GM04503 (cell line): ENCODE measurements at places on chromosomes 4 and X.

DNA sequence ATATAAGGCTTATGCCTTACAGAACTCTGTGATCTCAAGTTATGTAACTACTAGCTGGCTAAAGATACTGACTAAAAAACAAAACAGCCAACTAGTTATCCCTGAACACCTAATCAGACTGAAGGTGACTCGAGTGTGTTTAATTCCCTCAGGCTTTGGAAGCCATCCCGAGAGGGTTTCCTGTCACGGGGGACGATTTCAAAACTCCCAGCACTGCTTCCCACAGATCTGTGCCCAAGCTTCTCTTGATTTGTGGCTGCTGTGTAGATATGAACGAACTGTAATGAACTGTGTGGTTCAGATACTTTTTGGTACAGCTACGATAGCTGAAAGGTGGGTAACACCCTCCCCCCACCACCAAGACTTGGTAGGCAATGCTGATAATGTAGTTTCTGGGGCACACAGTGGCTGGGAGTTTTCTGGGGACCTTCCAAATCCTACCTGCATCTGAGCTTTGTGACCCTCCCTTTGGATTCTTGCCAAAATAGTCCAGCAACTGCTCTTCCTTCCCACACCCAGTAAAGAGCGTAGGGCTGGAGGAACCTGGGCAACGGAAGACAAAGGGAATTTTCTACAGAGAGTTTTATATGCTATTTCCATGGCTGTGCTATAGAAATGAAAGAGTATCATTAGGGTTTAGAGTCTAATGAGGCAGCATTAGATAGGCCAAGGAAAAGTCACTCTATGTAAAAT, 148.8 kb downstream of the MGST2 start:
- no peak for DNase-seq

DNA sequence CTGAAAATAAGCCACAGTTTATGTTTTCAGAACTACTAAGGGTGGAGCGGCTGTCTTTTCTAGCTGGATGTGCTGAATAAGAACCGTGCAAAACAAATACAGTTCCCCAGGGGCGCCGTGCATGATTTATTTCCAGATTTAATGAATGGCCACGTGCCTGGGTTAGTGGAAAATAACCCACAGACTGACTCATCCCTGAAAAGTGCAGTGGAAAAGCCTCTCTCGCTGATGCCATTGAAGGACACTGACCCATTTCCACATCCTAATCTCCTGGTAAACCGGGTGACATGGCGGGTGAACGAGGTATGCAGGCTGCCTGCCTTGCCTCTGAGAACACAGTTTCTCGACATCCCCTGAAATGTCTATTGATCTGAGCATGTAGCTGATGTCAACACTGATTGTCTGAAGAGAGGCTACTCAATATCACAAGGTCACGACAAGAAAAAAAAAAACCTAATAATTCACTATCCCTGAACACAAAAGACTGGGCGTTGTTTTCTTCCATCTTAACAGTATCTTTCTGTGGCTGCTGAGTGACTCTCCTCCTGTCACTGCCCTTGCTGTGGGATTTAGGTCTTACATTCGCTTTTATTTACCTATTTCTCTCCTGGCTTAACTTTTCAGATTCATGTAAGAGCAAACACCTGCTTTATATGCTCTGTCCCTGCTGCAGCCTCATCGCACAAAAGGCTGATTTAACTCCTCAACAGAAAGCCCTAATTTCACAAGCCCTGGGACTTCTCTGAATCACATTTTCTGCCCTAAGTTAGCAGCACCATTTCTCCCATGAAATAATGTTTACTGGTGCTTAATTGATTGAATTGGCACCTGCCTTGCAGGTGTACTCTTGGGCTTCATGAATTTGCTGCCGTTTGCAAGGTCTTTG, 76.9 kb upstream of the SCOC start:
- DNase-seq = peak; percentile 95

DNA sequence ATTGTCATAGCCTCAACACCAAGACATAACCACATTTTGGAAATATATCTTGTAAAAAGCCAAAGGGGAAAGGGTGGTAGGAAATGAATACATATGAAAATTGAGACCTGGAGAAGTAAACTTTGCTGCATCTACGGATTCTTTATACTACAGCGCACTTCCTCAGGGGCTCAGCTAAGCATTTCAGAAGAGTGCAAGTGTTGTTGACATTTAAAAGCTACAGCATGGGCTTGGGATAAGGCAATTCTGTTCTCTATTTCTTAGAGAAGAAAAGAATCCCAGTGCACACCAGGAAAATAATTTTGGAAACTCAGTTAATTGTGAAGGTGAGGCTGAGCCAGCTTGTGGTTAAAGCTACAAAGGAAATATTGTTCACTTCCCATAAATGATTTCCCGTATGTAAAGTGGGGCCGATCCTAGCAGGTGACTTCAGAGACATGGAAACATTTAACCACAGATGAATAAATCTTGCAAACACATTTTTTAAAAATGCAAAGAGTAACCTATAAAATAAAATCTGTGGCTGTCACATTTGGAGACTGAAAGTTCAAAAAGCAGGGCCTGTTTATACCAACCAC, 12.6 kb upstream of the GBA3 start:
- no peak for DNase-seq

GRCh38 chr4:138112389-138112788, 129.8 kb downstream of the SLC7A11 start:
- no peak for DNase-seq

GRCh38 chr4:153765894-153766293, 6.1 kb upstream of the RNF175 start:
- DNase-seq = no peak

DNA sequence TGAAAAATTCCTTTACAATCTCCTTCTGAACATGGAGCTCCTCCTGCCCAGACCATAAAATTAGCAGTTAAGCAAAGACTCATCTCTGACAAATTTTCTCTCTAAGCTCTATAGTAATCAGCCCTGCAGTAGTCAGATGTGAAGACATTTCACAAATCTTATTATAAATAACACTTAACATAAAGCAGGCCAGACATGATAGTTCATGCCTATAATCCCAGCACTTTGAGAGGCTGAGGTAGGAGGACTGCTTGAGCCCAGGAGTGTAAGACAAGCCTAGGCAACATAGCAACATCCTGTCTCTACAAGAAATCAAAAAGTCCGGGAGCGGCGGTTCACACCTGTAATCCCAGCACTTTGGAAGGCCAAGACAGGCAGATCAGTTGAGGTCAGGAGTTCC, 29.9 kb downstream of the TRMT2B start:
- no peak for DNase-seq

DNA sequence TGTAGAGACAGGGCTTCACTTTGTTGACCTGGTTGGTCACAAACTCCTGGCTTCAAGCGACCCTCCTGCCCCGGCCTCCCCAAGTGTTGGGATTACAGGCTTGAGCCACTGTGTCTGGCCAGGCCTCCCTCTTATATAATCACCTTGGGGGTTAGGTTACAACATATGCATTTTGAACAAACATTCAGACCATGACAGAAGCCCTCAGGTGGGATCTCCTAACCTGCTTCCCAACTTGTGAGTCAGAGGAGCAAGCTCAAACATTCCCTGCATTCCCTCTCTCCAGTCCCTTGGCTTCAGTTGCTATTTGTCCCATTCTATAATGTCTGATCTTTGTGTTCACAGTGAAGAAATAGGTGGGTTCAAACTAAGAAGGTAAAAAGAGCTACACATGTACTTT, 76.5 kb upstream of the NRK start:
- no peak for DNase-seq

DNA sequence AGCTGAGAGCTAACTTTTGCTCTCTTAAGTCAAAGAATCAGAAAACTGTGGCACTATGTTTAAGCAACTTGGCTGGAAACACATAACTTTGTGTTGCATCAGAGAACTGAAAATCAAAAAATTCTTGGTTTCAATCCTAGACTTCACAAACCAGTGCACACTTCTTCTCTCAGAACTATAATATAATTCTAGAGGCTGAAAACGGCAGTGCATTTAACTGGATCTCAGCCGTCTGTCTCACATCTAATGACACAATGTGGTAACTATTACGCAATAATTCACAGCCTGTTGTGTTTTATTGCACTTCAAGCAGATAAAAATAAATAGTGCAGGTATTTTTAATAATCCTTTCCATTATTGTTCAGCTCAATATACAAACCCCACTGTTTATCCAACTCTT, 260.6 kb upstream of the DIAPH2 start:
- DNase-seq = no peak

DNA sequence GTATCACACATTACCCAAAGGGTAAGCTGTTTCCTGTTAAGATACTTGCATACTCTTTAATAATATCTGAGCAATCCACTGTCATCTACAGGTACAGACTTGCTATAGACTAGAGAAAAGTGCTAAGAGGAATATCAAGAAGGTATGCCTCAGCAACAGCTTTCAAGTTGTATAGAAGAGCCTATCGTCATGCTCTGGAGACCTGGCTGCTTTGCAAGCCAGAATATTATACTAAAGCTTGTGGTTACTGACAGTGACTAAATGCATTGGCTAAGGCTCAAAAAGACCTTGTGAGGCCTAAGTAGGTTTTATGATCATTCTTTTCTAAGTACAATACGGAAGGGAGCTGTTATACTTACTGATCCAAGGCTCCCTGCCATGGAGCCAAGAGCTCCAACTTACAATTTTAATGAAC, 11.3 kb downstream of the LAMP2 start:
- peak; percentile 47 for DNase-seq

GRCh38 chrX:98962996-98963395, 1447.1 kb downstream of the PCDH19 start:
- no peak for DNase-seq

DNA sequence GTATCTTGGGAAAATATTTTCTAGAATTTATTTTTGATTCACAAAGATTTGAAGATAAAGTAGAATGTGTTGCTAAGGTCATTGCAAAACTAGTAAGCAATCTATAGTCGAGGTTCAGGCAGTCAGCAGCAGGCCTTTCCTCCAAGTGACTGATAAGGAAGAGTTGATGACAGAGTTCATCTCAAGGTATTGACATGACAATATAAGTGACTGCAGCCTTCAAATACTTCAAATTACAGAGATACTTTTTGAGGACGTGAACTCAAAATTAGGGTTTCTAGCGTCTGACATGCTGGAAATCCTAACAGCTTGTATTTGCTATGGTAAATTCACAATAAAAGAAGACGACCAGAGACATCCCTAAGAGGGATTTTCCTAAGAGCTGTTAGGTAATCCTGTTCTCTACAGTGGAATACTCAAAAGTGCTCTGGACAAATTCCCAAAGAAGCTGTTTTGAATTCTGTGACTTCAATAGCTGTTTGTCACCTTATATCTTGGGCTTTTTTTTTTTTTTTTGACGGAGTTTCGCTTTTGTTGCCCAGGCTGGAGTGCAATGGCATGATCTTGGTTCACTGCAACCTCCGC, 7.4 kb downstream of the ARHGAP10 start:
- no peak for DNase-seq

- DNase-seq = no peak
These were observed 10.1 kb downstream of the STK26 start for GRCh38 chrX:132033166-132033565.

DNA sequence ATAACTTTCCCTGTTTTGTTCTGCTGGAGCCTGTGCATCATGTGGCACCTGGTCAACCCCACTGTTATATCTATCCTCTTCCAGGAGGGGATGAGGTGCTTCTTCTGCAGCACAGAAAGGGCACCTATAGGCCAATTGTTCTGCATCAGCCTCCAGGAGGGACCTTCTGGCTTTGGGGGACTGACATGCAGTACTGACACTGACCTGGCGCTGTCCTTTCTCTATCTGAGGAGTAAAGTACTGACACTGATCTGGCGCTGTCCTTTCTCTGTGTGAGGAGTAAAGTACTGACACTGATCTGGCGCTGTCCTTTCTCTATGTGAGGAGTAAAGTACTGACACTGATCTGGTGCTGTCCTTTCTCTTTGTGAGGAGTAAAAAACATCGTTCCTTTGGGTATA, 498.4 kb downstream of the PACRGL start:
- no peak for DNase-seq

DNA sequence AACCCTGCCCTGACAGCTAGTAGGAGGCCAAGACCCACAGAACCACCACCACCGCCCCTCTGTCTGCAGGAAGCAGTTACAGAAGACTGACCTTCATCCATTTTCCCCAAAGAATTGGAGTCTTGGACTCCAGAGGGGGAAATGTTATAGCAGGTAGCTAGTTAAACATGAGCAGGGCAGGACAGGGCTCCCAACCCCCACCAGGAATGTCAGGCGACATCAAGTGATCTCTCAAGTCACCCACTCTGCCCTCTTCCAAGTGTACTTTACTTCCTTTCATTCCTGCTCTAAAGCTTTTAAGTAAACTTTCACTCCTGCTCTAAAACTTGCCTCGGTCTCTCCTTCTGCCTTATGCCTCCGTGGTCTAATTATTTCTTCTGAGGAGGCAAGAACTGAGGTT, 17.1 kb upstream of the AADAT start:
- DNase-seq = no peak

DNA sequence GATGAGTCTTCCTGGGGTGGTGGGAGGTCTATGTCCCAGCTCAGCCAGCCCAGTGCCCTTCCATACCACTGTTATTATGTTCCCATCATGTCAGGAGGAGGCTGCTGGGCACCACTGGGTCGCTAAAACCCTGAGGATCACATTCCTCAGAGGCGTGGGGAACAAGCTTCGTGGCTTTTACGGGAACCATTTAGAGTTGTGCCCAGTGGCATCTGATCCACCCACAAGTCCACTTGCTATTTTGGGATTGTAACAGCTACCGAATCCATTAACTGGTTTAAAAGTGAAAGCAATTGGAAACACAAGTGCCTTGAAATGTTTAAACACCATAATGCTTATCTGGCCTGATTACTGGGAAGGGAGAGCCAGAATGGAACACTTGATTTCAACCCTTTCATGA, 13.1 kb upstream of the CCKAR start:
- DNase-seq = no peak

- DNase-seq = peak; percentile 4
These were observed 55.6 kb upstream of the TADA2B start for GRCh38 chr4:6987588-6987961.

DNA sequence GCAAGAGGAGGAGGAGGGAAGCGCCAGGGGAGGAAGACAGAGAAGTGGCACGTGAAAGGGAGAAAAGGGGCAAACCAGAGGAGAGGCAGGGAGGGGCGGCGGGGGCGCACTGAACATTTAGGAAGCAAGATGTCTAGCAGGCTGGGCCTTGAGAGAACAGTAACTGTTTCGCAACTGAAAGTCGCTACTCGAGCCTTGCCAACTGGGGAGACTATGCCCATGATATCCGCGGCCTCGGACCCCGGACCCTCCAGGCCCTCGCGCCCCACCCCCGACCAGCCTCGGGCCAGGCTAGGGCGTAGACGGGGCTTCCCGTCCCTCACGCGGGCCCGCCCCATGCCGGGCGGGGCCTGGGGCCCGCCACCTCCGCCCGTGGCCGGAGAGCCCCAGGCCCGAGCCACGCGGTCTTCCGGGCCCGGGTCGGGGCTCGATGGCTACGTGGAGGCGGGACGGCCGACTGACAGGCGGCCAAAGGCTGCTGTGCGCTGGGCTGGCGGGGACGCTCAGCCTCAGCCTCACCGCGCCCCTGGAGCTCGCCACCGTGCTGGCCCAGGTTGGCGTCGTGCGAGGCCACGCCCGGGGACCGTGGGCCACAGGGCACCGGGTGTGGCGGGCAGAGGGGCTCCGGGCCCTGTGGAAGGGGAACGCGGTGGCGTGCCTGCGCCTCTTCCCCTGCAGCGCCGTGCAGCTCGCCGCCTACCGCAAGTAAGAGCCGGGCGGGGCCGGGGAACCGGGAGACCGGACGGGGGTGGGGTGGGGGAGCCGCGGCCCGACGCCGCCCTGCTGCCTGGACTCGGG, at the start of gene SLC25A43:
Gene SLC25A43 (plus strand): TSS at position 363 of the 798 bp plus-strand sequence. CDS start 68 bp downstream, at position 431.
- DNase-seq = no peak
